Stimulated activated CD8-positive, alpha-beta memory T cell treated with anti-CD3 and anti-CD28 coated beads, Interleukin-15, amount 100 ng/mL, for 48 hours (primary cell): ENCODE measurements at places on chromosomes 3 and 15.

- DNase-seq = no peak
Measured at GRCh38 chr15:101276501-101277037, 716 bp downstream of the SELENOS start.

GRCh38 chr3:180802837-180803236 lies 109.6 kb upstream of the FXR1 start:
- no peak for DNase-seq

GRCh38 chr15:71800835-71801745 lies 9.3 kb upstream of the NR2E3 start:
- no peak for DNase-seq

- DNase-seq = no peak
Measured at GRCh38 chr3:172701751-172702150, 9.1 kb downstream of the NCEH1 start.

DNA sequence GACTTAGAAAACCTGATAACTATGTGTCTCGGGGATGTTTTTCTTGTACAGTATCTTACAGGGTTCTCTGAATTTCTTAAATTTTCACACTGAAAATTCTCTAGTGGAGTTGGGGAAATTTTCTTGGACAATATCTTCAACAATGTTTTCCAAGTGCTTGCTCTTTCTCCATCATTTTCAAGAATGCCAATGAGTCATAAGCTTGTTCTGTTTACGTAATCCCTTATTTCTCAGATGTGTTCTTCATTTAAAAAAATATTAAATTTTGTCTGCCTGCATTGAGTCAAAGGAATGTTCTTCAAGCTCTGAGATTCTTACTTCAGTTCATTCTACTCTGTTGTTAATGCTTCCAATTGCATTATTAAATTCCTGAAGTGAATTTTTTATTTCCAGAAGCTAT lies 21.9 kb upstream of the PLSCR2 start:
- no peak for DNase-seq

- DNase-seq = no peak
Measured at GRCh38 chr3:133295199-133295901, 104.5 kb upstream of the BFSP2 start.

GRCh38 chr3:194387926-194388418 lies 11.1 kb downstream of the GP5 start:
- no peak for DNase-seq

GRCh38 chr15:78087951-78088772 lies 4.2 kb upstream of the SH2D7 start:
- no peak for DNase-seq

GRCh38 chr3:32379831-32380500 lies 11.7 kb upstream of the CMTM7 start:
- DNase-seq = no peak

- no peak for DNase-seq
Measured at GRCh38 chr3:71271596-71271995, 311.9 kb downstream of the FOXP1 start.

GRCh38 chr3:195070336-195070735 lies 200.6 kb downstream of the XXYLT1 start:
- no peak for DNase-seq

- DNase-seq = no peak
Measured at GRCh38 chr15:100073982-100074381, 267.8 kb downstream of the ADAMTS17 start.

DNA sequence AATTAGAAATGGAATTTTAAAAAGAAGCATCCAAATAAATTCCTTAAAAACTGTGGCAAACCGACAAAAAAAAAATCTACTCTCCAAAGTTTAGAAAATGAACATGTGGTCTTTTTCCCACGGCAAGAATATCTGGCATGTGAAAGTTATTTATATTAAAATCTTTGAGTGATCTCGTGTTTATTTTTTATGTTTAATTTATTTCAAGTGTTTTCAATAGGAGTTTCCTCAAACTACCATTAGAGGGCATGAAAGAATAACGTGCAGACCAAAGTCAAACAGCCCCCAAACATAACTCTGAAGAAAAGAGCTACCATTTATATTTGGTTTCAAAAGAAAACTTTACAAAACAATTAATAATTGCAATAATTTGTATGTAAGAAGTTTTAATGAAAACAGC lies 286.4 kb downstream of the ZIC4 start:
- DNase-seq = no peak

- no peak for DNase-seq
Measured at GRCh38 chr3:141949972-141950371, 73.5 kb downstream of the ATP1B3 start.

DNA sequence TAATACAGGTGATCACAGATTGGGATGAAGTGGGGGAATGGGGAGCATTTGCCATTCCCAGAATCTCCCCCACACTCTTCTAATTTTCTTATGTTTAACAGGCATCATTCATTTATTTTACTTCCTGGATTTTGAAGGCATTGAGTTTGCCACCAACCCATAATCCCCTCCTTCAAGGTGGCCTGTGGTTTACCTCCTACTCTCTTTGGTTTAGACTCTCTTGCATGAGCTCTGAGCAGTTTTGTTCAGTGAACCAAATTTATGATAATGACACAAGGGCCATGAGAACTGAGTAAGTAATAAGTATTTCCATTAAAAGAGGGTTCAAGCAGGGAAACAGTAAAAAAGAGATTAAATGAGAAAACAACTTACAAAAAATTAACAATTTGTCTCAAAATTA lies 703.1 kb upstream of the CFAP20DC start:
- DNase-seq = no peak

- DNase-seq = no peak
Measured at GRCh38 chr3:127043041-127043641, 60.2 kb downstream of the PLXNA1 start.

DNA sequence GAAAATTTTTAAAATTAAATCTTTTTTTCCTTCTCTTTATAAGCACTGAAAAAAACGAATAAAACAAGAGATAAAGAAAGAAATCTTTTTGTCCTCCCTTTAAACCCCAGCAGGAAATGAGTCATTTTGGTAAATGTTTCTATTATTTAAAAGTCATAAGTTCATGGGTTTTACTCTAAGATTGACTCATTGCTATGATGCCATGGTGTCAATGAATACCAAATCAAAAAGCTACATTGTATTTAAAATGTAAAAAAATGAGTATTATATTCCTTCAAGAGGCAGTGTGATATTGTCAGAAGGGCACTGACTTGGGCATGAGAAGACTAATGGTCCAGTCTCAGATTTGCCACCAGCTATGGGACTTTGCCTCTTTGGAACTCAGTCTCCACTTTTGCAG lies 303.4 kb upstream of the DNAJC19 start:
- no peak for DNase-seq

- DNase-seq = no peak
Measured at GRCh38 chr3:151425627-151426340, 35.1 kb downstream of the IGSF10 start.

DNA sequence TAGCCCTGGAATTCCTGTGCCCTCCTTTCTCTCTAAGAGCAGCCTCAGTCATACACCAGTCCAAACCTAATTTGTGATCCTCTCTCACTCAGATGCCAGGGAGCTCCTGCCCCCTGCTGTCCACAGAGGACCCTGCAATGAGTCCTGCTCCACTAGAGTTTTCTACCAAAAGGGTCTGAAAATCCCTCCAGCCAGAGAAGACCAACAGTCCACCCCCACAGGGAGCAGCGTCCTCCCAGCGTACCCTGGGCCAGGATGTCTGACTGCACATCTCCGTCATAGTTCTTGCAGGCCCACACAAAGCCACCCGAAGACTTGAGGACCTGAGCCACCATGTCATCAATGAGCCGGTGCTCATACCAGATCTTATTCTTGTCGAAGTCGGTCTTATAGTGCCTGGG lies 15.4 kb downstream of the IDH2 start:
- no peak for DNase-seq

- DNase-seq = no peak
Measured at GRCh38 chr15:82106679-82107078, 60.9 kb upstream of the MEX3B start.

DNA sequence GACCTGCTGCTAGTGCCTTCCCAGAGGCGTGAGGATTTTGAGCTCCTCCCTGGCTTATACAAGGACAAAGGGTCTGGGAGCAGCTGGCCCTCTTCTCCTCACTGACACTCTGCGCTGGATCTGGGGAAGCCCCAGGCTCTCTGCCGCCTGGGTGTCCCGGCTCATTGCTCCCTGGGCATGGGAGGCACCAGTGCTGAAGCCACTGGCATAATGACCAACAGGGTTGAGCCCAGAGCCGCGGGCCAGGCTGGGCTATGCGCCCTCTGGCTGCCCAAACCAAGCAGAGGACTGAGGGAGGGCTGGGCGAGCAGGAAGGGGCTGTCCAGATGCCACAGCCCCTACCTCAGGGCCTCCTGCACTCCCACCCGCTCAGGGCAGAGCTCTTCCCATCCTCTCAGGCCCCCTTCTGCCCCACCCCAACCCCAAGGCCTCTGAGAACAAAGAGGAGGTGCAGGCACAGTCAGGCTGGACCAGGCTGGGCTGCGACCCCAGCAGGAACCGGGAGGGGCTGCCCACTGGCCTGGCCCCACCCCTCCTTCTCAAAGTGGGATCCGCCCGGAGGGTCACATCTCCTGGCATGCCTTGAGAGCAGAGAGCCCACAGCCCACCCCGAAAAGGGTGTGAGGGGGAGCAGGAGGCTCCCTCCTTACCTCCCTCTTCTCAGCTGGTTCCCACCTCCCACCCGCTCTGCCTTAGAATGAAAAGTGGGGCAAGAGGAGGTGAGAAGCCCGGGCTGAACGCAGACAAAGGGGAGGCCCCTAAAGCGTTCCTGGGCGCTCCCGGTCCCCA lies 1.6 kb downstream of the LINGO1 start:
- no peak for DNase-seq

GRCh38 chr3:44892689-44893088 lies 18.3 kb downstream of the TGM4 start:
- DNase-seq = no peak

- DNase-seq = no peak
Measured at GRCh38 chr3:55692295-55692956, 205.3 kb upstream of the WNT5A start.

DNA sequence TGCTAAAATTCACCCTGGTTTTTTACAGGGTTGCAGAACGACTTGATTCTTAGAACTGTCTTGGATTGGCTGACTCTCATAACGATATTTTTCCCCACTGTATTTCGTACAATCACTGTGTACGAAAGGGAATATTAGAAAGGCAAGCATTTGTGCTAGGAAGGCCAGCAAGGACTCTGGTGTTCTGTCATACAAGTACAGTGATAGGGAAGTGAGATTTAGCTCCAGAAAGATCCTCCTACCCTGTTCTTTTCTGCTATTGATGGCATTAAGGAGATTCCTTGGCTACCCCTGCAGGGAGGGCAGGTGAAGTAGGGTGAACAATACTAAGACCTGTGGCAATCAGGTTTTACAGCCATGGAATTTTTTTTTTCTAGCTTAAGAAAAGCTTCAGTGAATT lies 53.8 kb upstream of the SCAANT1 start:
- no peak for DNase-seq

- peak; percentile 12 for DNase-seq
Measured at GRCh38 chr3:59456852-59457485, 407.1 kb upstream of the CFAP20DC start.

- no peak for DNase-seq
Measured at GRCh38 chr15:65057549-65057940, 10.2 kb downstream of the RASL12 start.
